DMS53 (cell line): ENCODE measurements at places on chromosomes 1 and 21.

- peak; percentile 32 for DNase-seq
Measured at GRCh38 chr1:74426208-74426937, 86.0 kb downstream of the LRRC53 start.

- no peak for DNase-seq
Measured at GRCh38 chr1:115324649-115325420, 13.2 kb downstream of the NGF start.

DNA sequence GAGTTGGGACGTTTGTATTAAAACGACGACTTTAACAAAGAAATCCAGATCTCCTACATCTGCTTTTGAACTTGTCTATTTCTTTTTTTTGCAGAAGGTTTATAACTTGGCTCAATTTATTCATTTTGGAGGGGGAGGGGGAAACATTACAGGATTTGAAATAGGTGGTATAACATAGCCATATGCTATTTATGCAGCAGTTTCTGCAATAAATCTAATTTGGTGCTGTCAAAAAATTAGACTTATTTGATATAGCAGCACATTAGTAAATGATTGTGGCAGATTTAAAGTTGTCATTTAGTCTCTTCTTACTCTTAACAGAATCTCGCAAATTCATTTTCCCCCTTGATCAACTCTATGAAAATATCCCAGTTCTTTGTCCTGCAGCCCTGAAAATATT, 138.2 kb downstream of the SDCCAG8 start:
- DNase-seq = no peak

DNA sequence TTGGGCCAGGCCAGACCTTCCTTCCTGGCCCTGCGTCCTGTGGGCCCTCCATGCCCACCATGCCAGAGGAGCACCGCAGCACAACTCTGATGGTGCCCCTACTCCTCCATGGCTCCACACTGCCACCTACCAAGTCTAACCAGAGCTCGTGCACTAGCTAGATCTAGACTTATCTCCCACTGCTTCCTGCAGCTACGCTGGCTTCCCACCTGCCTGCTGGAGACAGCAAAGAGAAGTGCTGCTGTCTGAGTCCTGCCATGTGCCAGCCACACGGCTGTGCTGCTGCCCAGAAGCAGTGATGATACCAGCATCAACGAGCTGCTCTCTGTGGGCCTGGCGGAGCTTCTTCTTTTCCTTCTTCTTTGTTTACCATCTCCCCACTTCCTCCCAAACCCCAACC, 4.5 kb downstream of the GUCA2B start:
- peak; percentile 62 for DNase-seq

GRCh38 chr1:178931858-178932551, 61.1 kb upstream of the ANGPTL1 start:
- no peak for DNase-seq

GRCh38 chr1:115564201-115564600, 77.6 kb upstream of the VANGL1 start:
- DNase-seq = no peak

DNA sequence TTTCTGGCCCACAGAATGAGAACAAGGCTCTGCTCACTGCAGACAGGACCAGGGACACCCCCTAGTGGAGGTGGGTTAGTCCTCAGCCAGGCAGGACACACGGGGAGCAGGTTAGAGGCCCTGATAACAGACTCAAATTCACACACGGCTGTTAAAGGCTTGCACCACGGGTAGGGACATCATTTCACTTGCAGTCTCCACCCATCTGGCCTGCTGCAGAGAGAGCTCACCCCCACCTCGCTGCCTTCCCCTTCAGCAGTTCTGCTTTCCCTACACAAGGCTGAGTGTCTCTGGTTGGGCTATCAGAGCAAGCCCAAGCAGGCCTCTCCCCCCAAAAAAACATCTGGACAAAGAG, 20.6 kb downstream of the MEF2D start:
- no peak for DNase-seq

GRCh38 chr1:174988986-174989385, 10.8 kb upstream of the CACYBP start:
- no peak for DNase-seq

GRCh38 chr21:44800971-44801467, 601 bp downstream of the UBE2G2 start:
- peak; percentile 61 for DNase-seq

DNA sequence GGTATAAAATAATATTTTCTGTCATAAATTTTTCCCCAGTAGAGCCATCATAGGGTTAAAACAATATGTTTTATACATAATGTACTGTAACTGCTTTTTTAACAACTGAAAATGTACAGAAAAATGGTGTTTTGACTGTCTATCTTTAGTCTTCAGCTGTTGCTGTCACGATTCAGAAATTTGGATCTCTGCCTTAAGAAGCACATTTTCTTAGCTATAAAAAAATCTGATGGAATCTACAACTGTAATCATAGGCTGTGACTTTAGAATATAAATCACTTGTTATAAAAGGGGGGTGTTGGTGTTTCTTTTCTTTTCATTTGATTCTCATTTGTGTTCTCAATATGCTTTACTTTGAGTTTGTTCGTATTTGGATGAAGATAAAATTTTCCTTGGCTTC, 187.5 kb downstream of the PDE4B start:
- no peak for DNase-seq

DNA sequence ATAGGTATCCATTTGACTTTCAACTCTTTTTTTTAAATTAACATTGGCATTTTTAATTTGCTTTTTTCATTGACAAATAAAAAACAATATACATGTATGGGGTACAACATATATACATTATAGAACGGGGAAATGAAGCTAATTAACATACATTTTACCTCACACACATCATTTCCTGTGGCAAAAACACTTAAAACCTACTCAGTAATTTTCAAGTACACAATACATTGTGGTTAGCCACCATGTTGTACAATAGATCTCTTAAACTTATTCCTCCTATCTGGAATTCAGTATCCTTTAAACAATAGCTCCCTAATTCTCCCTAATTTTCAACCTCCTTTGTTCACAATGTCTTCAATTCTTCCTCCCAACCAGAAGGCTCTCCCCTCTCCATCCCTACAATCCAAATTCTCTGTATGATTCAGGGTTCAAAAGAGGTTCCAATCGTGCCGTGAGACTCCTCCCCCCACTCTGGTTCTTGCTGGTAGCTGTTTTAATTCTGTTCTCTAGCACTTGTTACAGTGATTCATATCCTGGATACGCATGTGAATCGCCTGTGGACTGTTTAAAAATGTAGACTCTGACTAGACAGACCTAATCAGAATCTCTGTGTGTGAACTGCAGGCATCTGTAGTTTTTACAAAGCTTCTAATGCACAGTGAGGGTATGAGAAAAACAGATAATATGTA, 87.6 kb upstream of the DUSP10 start:
- peak; percentile 90 for DNase-seq

DNA sequence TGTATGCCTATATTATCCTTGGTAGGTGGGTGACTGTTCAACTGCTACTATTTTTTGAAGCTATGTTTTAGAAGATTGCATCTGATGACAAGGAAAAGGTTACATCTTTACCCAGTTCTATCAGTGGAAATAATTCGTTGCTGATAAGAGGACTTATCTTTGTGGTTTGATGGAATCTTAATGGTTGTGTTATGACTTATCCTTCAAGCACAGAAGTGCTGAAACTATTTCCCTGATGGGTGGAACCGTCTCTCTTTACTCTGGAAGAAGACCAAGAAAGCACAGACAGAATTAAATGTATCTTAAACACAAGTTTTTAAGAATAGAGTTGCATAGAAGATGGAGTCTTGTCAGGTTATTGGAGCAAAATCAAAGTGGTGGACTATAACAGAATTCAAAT, 437.7 kb upstream of the KAZN start:
- DNase-seq = no peak
